Effector CD4-positive, alpha-beta T cell (primary cell): ENCODE measurements at places on chromosomes 1 and 21.

DNA sequence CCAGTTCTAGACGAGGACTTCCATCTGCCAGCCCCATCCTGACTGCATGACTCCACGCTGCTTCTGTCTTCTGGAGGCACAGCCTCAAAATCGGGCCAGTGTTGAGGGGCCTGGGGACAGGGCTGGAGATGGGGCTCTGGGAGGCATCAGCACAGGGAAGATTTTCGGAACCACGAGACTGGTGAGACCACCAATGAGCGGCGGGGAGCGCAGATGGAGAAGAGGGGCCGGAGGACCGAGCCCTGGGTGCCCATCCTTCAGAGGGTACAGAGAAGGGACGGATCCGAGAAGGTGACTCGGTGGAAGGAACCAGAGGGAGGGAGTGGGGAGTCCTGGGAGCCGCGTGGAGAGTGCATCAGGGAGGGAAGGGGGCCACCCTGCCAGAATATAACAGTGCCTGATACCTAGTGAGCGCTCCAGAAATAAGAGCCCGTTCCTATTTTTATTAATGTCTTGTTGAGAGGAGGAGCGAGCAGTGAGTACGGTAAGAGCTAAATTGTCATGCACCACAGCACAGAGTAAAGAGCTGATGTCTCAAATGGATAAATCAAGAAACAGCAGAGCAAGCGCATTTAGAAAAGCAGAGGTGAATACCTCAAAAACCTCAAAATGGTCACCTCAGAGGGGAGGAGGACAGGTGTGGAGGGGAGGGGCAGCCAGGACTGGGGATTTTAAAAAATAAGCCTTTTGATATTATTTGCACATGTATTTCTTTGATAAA, 26.2 kb upstream of the KIF26B start:
- DNase-seq = no peak

GRCh38 chr1:91891454-91891853, 5.5 kb upstream of the TGFBR3 start:
- DNase-seq = no peak

DNA sequence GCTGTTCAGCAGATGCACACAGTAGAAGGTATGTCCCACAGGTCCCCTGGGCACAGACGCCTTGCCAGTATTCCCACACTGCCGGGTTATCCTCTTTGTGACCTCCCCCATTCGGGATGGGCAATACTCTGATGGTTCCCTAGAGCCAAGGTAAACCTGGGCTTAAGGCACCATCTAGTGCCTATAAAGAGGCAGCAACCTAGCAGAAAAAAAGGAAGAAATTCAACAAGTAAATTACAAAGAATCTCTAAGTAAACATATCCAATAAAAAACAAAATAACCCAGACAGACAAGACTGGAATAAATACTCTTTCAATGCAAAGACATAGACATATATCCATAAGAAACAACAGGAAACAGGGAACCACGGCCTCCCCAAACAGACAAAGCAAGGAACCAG, 39.4 kb downstream of the HSF2BP start:
- DNase-seq = no peak

DNA sequence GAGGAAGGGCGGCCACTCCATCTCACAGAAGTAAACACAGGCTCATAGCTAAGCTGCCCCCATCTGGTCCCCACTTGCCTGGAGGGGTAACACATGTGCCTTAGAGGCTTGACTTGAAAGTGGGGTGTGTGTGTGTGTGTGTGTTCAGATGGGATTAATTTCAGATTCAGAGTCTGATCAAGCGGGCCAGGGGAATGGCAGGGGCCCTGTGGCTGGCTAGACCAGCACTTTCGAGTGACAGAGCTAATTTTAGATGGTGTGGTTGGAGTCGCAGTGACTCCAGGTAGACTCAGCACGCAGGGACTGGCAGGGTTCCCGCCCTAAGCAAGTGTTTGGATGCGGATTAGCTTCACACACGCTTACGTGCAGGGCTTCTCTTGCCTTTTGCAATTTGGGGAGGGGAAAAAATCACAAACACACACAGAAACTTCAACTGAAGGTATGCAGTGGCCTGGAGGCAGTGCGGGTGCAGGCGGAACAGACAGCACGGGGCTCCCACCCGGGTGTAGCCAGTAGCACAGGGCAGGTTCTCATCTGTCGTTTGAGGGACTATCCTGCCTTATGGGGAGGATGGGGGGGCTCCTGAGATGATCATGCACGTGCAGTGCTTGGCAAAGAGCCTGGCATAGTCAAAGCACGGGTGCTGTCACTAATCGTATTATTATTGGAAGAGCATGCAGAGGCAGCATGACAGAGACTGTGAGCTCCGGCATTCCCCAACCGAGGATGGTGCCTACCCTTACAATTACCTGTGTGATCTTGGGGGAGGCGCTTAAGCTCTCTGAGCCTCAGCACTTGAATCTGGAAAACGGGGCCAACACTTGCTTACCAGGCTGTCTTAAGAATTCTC, 1.3 kb downstream of the EDN2 start:
- no peak for DNase-seq

DNA sequence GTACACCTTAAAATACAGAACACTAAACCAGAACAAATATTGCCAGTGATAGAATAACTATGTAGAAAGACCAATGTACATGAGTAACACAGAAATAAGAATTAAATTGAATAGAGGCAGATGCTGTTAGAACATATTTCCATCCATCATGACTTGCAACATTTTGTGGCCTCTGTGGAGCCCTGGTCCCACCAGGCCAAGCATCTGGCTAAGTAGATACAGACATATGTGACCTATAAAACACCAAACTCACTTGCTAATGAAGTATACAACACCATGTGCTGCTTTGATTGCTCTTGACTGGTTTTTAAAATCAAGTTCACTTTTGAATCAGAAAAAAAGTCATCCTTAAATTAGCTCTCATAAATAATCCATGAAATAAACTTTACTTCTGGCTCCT, 20.5 kb downstream of the SLC19A2 start:
- no peak for DNase-seq

- DNase-seq = no peak
These were observed 142.3 kb downstream of the PBX1 start for GRCh38 chr1:164701189-164701761.

- DNase-seq = peak; percentile 87
These were observed 645 bp downstream of the IVNS1ABP start for GRCh38 chr1:185316163-185317033.

DNA sequence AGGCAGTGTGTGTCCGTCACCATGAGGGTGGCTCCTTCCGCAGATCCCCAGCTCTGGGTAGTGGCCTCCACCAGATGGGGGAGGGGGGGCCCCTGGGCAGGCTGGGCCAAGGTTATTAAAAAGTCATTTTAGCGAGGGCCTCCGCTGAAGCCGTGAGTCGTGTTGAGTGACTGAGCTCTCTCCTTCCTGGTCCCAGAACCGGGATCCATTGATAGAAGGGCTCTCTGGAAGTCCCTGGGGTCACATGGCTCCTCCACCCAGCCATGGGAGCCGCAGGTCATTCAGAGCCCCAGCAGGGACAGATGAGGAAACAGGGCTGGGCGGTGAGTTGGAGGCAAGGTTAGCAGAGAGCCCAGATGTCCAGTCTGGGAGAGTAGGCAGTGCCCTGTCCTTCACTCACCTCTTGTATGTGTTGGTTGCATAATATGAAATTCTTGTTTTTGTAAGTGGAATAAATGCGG, 12.9 kb downstream of the MIIP start:
- no peak for DNase-seq

DNA sequence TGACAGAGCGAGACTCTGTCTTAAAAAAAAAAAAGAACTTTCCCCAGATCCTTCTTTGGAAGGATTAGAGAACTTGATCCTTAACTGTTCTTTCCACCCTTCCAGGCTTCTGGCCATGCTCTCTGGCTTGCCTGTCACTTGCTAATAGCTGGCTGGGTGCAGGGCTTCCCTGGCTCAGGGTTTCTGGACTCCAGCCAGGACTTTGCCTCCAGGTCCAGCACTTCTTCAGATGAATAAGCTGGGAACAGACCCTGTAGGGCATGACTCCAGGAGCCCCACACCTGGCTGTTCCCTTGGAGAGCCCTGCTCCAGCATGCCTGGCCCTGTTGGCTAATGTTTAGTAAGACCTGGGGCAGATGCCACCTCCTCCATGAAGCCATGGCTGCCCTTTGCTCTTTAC, 3.3 kb upstream of the NT5C1A start:
- DNase-seq = no peak

DNA sequence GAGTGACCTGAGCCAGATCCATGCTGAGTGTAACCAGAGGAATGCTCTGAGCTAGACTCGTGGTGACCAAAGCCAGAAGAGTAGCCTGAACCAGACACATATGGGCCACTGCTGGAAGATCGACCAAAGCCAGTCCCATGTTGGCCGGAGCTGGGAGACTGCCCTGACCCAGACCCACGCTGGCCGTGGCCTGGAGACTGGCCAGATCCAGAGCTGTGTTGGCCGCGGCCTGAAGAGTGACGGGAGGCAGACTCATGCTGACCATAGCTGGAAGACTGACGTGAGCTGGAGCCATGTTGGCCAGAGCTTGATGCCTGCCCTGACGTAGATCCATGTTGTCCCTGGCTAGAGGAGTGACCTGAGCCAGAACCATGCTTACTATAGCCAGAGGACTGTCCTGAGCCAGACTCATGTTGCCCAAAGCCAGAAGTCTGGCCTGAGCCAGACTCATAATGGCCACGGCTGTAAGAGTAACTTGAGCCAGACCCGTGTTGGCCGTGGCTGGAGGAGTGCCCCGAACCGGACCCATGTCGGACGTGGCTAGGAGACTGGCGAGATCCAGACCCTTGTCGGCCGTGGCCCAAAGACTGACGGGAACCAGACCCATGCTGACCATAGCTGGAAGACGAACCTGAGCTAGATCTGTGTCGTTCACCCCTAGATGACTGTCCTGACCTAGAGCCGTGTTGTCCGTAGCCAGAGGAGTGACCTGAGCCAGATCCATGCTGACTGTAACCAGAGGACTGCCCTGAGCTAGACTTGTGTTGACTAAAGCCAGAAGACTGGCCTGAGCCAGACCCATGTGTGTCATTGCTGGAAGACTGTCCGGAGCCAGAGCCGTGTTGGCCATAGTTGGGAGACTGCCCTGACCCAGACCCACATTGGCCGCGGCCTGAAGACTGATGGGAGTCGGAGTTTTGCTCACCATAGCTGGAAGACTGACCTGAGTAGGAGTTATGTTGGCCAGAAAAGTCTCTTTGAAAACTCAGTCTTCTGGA, 3.5 kb downstream of the HRNR start:
- no peak for DNase-seq

DNA sequence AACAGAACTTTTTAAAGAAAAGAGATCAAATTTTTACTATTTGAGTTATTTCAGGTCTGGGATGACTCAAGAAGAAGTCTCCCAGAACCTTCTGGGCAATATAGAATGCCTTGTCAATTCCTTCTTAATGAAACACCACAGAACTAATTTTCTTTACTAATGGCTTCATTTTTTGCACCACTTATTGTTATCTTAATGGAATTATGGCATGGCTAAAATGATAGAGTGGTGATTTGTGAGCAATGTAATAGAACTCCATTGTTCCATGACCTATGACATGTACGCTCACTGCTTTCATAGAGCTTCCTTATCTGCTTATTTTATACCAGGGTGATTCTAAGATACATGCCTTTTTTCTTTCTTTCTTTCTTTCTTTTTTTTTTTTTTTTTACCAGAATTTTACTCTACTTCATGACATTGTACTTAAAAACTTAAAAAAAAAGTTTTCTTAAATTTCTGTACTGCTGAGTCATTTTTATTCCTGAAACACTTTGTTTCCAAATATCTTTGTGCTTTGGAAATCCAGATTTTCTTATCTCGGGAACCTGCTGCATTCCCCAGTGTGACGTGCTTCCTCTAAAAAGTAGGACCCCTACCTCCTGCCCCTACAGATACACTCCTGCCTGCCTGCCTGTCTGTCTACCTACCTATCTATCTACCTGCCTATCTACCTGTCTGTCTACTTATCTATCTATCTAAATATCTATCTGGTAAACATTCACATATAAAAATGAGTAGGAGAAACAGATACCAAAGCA, 284.9 kb downstream of the PBX1 start:
- no peak for DNase-seq

DNA sequence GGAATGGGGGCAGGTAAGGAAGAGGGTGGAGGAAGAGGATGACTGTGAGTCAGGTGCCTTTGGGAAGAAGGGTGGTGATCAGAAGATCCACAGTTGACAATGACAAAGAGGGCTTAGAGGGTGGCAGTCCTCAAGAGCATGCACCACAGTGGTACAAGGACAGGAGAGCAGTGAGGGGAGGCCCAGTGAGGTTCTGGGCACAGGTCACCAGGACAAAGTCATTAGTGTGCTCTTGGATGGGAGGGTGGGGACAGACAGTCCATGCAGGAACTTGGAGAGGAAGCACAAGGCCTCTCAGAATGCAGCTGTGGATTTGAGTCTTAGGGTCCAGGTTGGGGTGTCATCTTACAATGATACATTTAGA, 75.1 kb downstream of the RHOU start:
- DNase-seq = no peak

GRCh38 chr1:36471830-36472641, 7.9 kb upstream of the MRPS15 start:
- DNase-seq = no peak

- no peak for DNase-seq
These were observed 172.2 kb upstream of the C8B start for GRCh38 chr1:57137980-57138379.

DNA sequence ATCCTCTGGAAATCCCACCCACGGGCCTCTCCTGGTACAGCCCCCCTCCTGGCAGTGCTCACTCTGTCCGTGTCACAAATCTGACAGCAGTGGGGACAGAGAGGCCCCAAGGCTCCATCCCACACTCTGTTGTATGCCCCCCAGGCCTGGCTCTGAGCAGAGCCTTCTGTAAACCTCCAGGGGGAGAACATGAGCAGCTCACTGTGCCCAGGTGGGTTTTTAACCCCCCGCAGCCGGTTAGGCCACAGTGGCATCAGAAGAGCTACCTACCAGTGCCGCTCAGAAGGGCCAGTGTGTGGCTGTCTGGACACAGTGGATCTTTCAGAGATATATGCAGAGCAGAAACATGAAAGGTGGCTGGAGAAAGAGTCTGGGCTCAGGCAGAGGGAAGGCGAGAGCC, 12.0 kb upstream of the GPR153 start:
- DNase-seq = no peak

DNA sequence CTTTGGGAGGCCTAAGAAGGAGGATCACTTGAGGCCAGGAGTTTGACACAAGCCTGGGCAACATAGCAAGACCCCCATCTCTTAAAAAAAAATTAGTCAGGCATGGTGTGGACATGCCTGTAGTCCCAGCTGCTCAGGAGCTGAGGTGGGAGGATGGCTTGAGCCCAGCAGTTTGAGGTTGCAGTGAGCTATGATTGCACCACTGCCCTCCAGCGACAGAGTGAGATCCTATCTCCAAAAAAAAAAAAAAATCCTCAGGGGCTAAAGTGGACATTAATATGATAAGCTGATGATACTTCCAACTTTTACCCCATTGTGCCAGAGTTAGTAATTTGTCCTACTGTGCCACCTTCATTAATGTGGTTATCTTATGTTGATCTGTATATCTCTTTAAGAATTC, 327.8 kb upstream of the FMN2 start:
- DNase-seq = no peak

- DNase-seq = no peak
These were observed 37.4 kb downstream of the CITED4 start for GRCh38 chr1:40824591-40825434.

- DNase-seq = no peak
These were observed 171.0 kb downstream of the PGBD5 start for GRCh38 chr1:230255116-230255515.

- DNase-seq = no peak
These were observed 77.4 kb downstream of the NDUFS5 start for GRCh38 chr1:39103328-39104157.

- no peak for DNase-seq
These were observed 51.9 kb downstream of the DISP3 start for GRCh38 chr1:11530731-11531311.
